ENCODE measurements at places on chromosomes 11 and 22. TPM values are rescaled to one million over a fixed set of nuclear protein-coding genes. Genes with fewer than 3 reads are reported as not detected.

C1QTNF6 gene
- 4.0 TPM for total RNA-seq

SOX6 gene
- total RNA-seq: 2.8 TPM

MMP8 gene
- not detected for total RNA-seq

PKDREJ gene
- 0.12 TPM for total RNA-seq

ACCS gene
- 26.4 TPM for total RNA-seq

DDI1 gene
- total RNA-seq: not detected

SCUBE1 gene
- total RNA-seq: 5.5 TPM

GGTLC3 gene
- not detected for total RNA-seq

CARD18 gene
- total RNA-seq: not detected

SRRD gene
- 15.5 TPM for total RNA-seq

CASP5 gene
- not detected for total RNA-seq

CCDC116 gene
- total RNA-seq: 0.69 TPM

EXPH5 gene
- total RNA-seq: 1.1 TPM

SMIM35 gene
- not detected for total RNA-seq

NCAPH2 gene
- total RNA-seq: 43.6 TPM

DDX10 gene
- 26.4 TPM for total RNA-seq

B3GAT1 gene
- total RNA-seq: 0.48 TPM

ROM1 gene
- 9.2 TPM for total RNA-seq

IFITM2 gene
- 207 TPM for total RNA-seq

Measured in ovary (tissue), 10 donors.